ENCODE measurements at places on chromosomes 2 and 18.

GRCh38 chr18:49344096-49344495 lies 116.3 kb downstream of the DYM start:
- no peaks in the 10 kb centered on the region for H3K27me3 ChIP-seq
- DNase-seq = no peak
- H3K36me3 ChIP-seq = no peaks in the 10 kb centered on the region
- no peak overlapping the region for H3K27ac ChIP-seq

DNA sequence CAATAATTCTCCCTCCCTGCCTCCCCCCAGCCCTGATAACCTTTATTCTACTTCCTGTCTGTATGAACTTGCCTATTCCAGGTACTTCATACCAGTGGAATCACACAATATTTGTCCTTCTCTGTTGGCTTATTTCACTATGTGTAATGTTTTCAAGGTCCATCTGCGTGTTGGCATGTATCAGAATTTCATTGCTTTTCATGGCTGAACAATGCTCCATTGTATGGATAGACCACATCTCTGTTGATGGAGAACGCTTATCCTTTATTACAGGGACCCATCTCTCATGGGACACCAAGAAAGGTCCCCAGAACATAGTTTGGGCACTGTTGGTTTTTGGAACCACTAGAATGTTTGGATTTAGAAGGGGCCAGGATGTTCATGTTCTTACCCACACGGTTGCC lies 40.2 kb downstream of the ATOH8 start:
- no peak overlapping the region for H3K4me3 ChIP-seq
- no peak for DNase-seq
- no peaks in the 10 kb centered on the region for H3K36me3 ChIP-seq
- H3K4me1 ChIP-seq = peaks cover 19% of the 10 kb centered on the region
- H3K27me3 ChIP-seq = no peaks in the 10 kb centered on the region
- no peak overlapping the region for H3K27ac ChIP-seq

DNA sequence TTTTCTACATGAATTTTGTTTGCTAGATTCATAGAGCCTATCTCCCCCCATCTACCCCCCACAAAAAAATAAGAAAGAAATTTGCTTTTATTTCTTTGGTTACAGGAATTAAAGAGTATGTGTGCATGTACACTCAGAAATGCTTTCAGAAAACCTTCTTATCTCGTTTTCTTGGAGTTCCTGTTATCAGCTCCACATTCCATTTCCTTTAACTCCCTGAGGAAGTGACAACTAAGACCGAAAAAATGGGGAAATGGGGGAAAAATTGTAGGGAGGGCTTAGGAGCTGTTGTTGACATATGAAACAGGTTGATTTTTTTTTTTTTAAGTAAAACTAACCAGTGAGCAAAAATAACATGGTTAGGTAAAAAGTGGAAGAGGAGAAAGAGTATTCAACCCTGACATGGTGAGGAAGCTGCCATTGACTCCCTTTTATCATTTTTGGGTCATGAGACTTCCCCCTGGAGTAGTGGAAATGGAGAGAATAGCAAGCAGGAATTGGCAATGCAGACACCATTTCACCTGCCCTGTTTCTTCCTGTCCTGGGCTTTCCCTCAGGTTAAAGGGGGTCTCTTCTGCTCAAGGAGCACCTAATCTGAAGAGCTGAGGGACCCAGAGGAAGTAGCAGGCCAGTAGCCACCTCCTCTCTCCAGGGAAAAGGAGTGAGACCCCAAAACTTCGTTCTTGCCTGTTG lies 93.5 kb downstream of the OSBPL6 start:
- H3K4me3 ChIP-seq = no peak overlapping the region
- H3K27me3 ChIP-seq = no peaks in the 10 kb centered on the region
- DNase-seq = no peak
- no peaks in the 10 kb centered on the region for H3K36me3 ChIP-seq
- H3K27ac ChIP-seq = no peak overlapping the region

GRCh38 chr2:181500201-181500600 lies 43.0 kb downstream of the ITGA4 start:
- no peak overlapping the region for H3K4me3 ChIP-seq
- H3K36me3 ChIP-seq = no peaks in the 10 kb centered on the region
- H3K27me3 ChIP-seq = no peaks in the 10 kb centered on the region
- no peak overlapping the region for H3K27ac ChIP-seq
- DNase-seq = no peak

DNA sequence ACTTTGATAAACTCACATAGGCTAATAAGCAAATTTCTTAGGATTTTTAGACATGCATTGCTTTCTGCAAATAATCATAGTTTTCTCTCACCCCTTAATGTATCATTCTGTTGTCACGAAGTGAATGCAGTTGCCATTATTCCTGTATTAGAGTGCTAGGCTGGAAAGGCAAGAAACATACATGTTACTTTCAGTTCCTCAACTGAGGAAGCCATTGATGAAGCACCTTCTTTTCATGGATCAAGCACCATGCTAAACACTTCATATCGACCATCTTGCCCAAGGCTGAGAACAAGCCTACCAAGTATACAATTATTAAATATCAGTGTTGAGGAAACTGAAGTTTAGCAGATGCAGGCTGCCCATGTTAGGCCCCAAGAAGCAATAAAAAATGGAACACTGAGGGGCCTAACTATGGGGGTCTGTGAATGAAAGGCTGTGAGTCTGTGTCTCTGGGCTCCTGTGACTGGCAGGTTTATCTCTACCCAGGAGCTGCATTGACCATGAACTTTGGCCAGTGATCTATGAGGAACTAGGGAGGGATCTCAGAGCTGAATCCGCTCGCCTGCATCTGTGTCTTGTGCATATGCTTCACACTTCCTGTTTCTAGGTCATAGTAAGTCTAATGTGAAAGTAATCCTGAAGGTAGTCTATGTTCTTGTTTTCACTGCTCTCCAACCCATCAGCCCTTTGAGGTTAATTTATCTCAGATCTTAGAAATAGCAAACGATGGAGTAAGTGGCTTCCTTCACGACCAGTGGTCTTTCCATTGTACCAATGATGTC lies 16.0 kb upstream of the TSPYL6 start:
- H3K4me1 ChIP-seq = no peaks in the 10 kb centered on the region
- H3K27me3 ChIP-seq = no peaks in the 10 kb centered on the region
- no peak overlapping the region for H3K27ac ChIP-seq
- no peak for DNase-seq
- H3K4me3 ChIP-seq = no peak overlapping the region

- H3K36me3 ChIP-seq = no peaks in the 10 kb centered on the region
- H3K4me3 ChIP-seq = no peak within 1 kb of the TSS
- no peak within 1 kb of the TSS for H3K27ac ChIP-seq
- no peaks in the 10 kb centered on the region for H3K4me1 ChIP-seq
- H3K27me3 ChIP-seq = no peaks in the 10 kb centered on the region
Observed at GRCh38 chr2:88067598-88067997, at the start of gene SMYD1. Gene SMYD1, plus strand, starts transcription at chr2:88067825. Its CDS starts 40 bp downstream, at chr2:88067865.

- H3K4me1 ChIP-seq = no peaks in the 10 kb centered on the region
- no peak overlapping the region for H3K27ac ChIP-seq
- no peak overlapping the region for H3K4me3 ChIP-seq
- no peaks in the 10 kb centered on the region for H3K36me3 ChIP-seq
- no peaks in the 10 kb centered on the region for H3K27me3 ChIP-seq
- no peak for DNase-seq
Observed at GRCh38 chr18:57527556-57528229, 58.8 kb downstream of the FECH start.

DNA sequence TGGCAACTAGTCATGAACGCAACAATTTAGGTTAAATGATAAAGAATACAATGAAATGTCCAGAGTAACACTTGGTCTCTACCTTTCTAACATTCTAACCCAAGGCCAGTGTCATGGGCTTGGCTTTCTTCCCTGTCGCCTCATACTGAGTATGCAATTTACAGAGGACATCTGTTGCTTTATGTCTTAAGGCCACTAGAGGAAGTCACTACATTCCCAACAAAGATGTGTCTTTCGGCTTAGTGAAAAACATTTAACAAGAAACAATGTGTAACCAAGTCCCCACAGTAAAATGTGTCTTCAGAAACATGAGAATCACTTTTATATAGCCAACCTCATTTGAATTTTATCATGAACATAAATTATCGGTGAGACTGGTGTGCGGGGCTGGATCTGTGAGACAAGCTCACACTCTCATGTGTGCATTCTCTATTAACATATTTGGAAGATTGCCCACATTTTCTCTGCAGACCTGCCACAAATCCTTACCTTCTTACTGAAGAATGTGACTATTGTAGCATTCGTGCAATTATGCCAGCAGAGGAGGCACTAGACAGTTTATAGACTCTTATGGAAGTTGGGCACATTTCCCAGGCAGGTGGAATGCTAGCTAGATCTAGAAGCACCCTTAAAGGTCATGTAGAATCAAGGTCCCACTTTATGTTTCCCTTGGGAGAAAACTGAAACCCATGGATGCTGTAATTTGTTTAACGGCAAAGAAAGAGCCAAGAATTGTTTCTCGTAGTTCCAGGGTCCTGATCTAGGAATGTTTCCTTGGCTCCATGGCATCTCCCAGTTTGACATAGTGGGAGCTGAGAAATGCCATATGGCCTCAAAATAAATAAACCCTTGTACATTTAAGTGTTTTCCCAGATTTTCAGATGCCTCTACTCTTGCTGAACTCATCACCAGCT lies 101.8 kb downstream of the CD226 start:
- H3K27me3 ChIP-seq = no peaks in the 10 kb centered on the region
- no peak for DNase-seq
- no peaks in the 10 kb centered on the region for H3K36me3 ChIP-seq
- no peak overlapping the region for H3K4me3 ChIP-seq
- H3K27ac ChIP-seq = no peak overlapping the region

DNA sequence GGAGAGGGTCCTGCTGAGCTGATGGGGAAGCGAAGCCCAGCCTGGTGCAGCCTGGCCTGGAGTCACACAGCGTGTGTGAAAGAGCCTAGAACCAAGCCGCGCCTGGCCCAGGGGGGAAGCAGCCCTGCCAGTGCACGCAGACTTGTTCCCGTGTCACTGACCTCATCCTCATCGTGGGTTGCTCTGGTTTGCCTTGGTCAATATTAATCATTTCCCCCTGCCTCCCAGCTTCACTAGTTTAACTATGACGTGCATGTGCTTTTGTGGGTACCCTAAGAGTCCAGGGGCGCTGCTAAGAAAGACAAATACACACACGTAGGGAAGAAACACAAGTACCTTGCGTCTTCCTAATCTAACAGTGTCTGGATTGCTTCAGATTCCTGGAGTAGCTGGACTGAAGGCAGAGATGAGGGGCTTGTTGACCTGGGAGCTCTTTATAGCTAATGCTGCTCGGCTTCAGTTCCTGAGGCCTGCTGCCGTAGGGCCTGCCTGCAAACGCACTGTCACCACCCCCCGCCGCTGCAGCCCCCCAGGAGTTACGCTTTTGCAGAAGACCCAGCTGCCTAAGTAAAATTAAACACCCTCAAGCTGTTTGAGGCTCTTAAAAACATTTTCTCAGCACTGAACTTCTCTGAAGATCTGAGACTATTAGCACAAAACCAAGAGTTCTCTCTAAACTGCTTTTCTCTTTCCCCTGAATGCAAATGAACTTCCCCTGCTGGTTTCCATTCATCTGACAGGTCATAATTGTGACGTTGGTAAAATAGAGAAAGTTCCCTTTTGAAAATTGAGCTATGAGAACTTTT lies 159.2 kb downstream of the FAM210A start:
- H3K4me1 ChIP-seq = peaks cover 66% of the 10 kb centered on the region
- no peak overlapping the region for H3K4me3 ChIP-seq
- no peak for DNase-seq
- H3K27ac ChIP-seq = peak overlapping the region; percentile 88
- no peaks in the 10 kb centered on the region for H3K36me3 ChIP-seq

DNA sequence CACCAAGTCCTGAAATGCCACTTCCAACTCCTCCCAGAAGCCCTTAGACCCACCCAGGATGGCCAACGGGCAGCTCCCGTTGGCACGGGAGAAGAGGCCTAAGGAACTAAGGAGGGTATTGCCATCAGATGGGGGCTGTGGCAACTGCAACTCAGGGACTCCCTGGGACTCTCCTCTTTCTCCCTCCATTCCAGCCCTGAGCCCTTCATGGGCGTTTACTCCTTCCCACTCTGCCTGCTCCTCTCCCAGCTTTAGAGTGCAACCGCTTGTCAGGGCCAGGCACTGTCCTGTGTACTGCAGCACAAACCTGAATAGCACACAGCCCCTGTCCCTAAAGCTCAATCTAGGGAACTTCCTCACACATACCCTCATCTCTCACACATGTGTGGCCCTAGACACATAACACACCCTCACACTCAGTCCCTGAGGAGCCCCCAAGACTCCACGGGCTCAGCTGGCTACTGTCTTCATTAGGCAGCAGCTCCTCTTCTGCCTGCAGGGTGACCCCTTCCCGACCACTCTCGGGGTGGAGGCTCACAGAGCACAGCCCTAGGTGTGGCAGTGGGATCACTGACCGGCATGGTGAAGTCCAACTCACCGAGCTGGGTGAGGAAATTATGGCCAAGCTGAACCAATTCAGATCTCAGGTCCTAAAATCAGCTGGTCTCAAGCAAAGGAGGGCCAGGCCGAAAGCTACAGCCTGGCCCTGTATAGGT lies 316.3 kb downstream of the CELF4 start:
- H3K4me3 ChIP-seq = no peak overlapping the region
- no peak overlapping the region for H3K27ac ChIP-seq
- peaks cover 12% of the 10 kb centered on the region for H3K27me3 ChIP-seq
- no peaks in the 10 kb centered on the region for H3K36me3 ChIP-seq
- H3K4me1 ChIP-seq = peaks cover 11% of the 10 kb centered on the region
- no peak for DNase-seq

GRCh38 chr2:223943135-223943534 lies 2.0 kb downstream of the WDFY1 start:
- no peaks in the 10 kb centered on the region for H3K36me3 ChIP-seq
- no peak for DNase-seq
- peaks cover 56% of the 10 kb centered on the region for H3K4me1 ChIP-seq

DNA sequence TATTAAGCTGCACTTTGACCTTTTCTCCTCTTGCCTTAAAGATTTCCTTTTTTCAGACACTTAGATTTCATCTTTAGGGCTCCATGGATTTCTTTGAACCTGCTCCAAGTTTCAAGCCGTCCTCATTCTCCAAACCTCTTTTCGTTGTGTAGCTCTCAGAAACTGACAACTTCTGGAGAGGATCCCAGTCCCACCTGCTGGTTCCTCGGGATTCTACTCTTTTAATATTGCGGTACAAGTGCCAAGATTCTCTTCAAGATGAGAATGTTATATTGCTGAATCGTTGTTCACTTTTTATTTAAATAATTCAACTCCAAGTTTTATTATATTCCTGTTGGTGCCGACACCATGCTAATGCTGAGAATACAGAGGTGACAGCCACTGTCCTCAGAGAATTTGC lies 141.1 kb downstream of the CDH20 start:
- H3K27ac ChIP-seq = no peak overlapping the region
- H3K4me1 ChIP-seq = no peaks in the 10 kb centered on the region
- H3K4me3 ChIP-seq = no peak overlapping the region
- no peaks in the 10 kb centered on the region for H3K36me3 ChIP-seq
- H3K27me3 ChIP-seq = no peaks in the 10 kb centered on the region
- no peak for DNase-seq
